ENCODE measurements at places on chromosomes 12 and 14. TPM values are rescaled to one million over a fixed set of nuclear protein-coding genes. Genes with fewer than 3 reads are reported as not detected.

TMCC3 gene
- total RNA-seq, result 9.8 TPM

WSCD2 gene
- 2.0 TPM for total RNA-seq

SPRYD4 gene
- total RNA-seq, result 1.4 TPM

DNA sequence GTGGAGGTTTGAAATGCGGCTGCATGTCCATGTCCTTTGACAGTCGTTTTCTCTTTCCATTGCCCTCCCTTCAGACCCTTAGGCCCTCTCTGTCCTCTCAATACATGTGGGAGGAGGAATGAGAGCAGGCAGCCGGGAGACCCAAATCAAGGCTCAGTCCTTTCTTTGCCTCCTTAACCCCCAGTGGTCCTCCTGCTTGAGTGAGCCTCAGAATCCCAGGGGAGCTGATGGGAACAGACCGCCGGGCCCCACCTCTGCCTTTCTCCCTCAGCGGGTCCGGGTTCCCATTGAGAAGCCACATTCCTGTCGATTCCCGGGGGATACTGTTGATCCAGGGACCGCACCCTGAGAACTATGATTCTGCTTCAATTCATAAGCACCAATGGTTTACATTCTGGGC is 77.9 kb upstream of the RFLNA start:
- no peak for DNase-seq

GRCh38 chr12:69685810-69686209 is 13.3 kb downstream of the BEST3 start:
- DNase-seq, result no peak

GRCh38 chr12:105740369-105740768 is 398.4 kb downstream of the NUAK1 start:
- DNase-seq, result no peak

DNA sequence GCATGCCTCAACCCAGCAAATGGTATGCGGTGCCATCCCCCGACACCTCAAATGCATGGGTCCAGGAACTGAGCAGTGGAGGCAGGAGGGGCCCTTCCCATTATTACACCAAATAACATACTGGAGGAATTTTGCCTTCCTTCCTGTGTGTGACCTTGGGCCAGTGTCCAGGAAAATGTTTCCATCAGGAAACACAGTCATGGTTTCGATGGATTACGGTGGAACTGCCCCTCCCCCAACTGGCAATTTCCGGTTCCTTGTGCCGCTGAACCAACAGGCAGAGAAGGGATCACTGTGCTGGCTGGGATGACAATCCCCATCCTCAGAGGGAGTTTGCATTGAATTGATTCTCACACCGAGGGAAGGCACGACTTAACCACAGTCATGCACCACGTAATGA is 9.1 kb upstream of the CDC42BPB start:
- no peak for DNase-seq

GRCh38 chr12:104631867-104632266 is 175.1 kb downstream of the CHST11 start:
- no peak for DNase-seq

DNA sequence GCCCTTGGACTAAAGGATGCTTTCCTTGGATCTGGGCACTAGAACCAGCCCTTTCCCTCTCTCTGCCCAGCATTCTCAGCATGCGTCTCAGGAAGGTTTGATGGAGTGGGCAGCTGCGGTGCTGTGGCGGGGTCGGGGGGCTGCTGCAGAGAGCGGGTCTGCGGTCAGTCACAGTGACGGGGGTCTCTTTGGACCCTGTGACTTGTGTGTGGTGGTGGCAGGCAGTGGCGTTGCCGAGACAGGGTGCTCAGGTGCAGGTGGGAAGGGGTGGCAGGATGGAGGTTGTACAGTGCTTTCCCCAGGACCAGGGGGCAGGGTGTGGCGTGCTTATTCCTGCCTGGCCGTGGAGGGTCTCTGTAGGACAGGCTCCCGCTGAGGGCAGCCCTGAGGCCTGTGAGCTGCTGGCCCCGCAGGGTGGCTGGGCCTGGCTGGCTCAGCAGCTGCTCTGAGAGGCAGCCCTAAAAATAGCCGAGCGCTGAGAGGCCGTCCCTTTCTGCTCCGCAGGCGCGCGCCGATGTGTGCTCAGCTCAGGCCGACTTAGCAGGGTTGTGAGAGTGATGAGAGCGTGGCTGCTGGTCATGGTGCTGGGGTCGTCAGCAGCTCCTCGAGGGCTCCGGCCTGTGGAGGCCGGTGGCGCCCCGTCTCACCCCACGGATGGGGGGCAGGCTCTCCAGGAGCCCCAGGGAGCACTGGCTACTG is 9.7 kb downstream of the PACS2 start:
- DNase-seq, result no peak

Data from skin of body (tissue), 3 donors.